ENCODE measurements at places on chromosomes 7 and 10.

DNA sequence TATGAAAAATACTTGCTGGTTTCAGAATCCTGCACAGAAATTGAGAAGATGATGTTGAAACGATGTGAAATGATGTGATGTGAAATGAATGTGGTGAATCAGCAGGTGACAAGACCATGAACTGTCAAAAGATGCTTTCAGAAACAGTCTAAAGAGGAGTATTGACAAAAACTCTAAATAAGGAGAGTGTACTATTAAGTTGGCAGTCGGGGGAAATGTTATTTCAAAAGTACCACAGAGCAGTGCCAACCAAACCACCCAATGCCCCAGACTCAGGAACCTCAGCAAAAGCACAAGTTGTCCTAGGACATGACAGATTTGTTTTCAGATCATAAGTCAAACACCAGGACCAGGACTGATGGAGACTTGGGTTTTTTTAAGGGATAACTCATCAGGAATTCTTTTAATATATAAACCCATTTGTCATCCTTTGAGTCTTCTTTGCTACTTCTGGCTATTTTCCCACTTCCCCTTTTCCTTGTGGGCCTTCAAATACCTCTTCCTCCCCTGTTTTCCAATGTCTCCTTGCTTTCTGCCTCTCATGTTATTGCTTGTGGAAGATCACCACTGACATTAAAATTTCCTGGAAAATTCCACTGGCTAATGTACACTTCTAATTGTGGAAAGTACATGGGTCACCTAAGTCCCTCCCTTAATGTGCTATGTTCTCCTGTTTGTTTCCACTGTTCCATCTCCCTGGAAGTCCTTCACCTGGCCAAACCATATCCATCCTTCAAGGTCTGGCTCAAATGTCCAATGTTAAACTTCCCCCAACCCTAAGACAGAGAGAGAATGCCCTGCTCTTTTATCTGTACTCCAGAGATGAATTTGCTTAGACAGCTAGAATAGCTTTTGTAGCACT, 10.2 kb upstream of the PPP1R3C start:
- DNase-seq = no peak

DNA sequence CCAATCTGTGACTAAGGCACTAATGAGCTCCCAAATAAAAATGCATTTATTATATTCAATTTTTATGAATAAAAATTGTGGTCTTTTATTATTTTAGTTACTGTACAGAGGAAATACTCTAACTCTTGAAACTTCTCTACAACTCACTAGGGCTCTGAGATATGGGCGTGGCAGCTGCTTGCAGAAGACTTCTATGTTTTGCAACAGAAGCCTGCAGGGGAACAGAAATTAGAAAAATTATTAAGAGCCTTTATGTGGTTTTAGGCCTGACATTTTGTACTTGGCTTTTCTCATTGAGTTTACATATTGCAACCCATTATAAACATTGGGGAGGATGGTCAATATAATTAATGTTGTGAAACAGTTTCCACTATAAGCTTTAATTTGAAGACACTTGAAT, 581.4 kb downstream of the TNS3 start:
- DNase-seq = no peak

DNA sequence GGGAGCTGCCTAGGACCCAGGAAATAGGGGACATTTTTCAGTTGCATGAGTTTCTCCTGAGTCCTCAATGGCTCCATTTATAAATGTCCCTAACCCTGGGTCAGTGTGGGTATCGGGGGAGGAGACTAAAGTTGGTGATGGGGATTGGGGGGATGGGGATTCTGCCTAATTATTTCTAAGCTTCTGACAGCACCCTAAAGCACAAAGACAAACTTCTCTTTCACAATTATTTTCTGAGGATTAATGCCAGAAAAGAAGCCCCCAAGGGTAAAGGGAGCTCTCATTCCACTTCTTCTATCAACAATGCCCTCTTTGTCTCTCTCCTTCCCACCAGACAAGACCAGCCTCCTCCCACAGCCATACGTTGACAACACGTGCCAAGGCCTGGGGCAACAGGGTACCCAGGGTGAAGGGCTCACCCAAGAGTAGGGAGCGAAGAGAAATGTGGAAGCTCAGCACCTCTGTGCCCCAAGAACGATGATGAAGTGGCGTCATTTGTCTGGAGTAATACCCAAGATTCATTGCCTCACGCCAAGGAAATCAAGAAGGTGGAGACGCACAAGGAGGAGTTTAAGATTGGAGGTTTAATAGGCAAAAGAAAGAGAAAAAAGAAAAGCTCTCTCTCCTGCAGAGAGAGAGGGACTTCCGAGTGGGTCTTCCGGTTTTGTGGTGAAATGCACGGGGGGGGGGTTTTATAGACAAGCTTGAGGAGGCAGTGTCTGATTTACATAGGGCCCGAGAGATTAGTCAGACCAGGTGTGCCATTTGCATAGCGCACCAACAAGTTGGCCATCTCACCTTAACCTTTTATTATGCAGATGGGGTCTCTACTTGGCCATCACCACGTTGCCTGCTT, 14.4 kb upstream of the GJC3 start:
- no peak for DNase-seq

- no peak for DNase-seq
Observed at GRCh38 chr7:45343746-45344145, 186.2 kb downstream of the RAMP3 start.

GRCh38 chr7:32588657-32589056, 93.4 kb downstream of the AVL9 start:
- DNase-seq = no peak

GRCh38 chr10:70931168-70931815, 42.9 kb upstream of the PCBD1 start:
- DNase-seq = no peak

GRCh38 chr7:155348806-155349205, 51.1 kb downstream of the INSIG1 start:
- no peak for DNase-seq

DNA sequence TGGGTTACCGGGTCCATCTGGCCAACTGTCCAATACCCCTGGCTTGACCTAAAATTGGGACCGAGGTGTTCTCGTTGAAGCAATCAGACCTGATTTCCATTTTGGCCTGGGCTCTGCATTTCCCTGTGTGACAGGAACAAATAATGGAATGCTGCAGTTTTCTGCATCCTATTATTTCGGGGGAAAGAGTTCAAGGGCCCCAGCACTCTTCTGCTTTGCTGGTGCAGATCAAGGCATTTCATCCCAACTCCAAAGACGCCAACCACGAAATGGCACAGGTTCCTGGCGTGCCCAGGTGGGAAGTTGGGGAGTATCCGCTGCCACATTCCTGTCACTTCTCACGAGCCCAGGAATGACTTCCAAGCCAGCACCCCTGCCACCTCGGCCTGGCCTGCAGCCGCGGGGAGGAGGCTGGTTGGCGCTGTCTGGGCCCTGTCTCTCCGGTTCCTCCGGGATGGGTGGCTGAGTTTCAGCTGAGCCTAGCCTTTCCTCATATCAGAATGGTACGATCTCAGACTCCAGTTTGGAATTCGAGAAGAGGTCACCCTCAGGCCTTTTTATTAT, 56.5 kb downstream of the FAM171A1 start:
- no peak for DNase-seq

GRCh38 chr7:101736084-101736483, 81.3 kb upstream of the CUX1 start:
- DNase-seq = no peak
